ENCODE measurements at places on chromosomes 4 and X.

DNA sequence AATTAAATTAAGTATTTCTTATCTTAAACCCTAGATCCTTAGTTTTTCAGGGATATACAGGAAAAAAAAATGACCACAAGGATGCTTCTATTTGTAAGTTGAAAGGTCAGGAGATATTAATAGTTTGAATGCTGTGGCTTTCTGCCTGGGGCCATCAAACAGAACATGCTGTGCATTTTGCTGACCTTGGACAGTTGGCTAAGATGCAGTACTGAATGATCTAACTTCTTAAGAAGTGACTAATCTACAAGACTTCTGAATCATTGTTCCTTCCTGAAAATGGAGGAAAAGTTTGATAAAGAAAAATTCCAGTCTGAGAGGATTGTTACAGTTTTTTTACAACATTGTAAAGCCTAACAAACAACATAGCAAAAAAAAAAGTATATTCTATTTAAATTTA is 237.8 kb upstream of the JADE1 start:
- DNase-seq: no peak

GRCh38 chr4:139933541-139933940 is 220.4 kb downstream of the MAML3 start:
- DNase-seq: peak; percentile 66

DNA sequence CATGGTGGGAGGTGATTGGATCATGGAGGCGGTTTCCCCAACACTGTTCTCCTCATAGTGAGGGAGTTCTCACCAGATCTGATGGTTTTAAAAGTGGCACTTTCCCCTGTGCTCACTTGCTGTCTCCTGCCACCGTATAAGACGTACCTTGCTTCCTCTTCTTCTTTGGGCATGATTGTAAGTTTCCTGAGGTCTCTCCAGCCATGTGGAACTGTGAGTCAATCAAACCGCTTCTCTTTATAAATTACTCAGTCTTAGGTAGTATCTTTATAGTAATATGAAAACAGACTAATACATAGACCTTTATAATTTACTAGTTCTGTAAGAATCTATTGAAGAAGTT is 82.5 kb upstream of the PITX2 start:
- DNase-seq: no peak

DNA sequence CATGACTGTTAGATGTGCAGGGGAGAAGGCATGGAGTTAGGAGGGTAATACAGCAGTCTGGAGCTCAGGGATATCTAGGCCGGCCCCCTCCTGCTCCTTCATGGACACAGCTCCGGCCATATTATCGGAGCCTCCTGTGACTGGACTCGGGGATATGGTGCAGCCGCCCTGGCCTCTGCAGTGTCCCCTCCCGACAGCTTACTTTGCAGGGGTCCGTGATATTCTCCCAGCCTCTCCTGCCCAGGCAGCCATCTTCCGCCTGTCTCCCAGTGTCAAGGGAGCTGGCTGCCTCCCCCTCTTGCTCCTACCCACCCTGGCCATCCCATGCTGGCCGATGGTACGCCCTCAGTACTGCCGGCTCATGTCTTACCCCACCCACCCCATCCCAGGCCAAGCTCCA is 19.9 kb upstream of the RNF4 start:
- DNase-seq: no peak

DNA sequence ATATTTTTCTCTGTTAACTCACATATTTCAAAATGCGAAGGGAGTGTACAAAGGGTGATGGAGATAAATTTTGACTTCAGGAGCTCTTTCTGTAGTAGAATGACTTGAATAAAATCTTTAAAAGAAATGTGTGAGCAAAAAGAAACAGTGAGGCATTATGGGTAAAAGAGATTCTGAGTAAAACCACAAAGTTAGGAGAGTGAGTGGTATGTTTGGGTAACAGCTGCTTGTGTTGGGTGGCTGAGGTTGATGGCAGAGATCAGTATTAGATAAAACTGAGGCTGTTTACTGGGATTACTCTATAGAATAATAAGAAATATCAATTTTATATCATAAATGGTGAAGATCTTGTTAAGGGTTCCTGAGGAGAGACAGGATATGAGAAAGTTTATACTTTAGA is 434.2 kb upstream of the AMOT start:
- no peak for DNase-seq

GRCh38 chr4:120829113-120829831 is 93.3 kb downstream of the PRDM5 start:
- DNase-seq: no peak

All from BE2C (cell line).